ENCODE measurements at places on chromosomes 1 and 21.

DNA sequence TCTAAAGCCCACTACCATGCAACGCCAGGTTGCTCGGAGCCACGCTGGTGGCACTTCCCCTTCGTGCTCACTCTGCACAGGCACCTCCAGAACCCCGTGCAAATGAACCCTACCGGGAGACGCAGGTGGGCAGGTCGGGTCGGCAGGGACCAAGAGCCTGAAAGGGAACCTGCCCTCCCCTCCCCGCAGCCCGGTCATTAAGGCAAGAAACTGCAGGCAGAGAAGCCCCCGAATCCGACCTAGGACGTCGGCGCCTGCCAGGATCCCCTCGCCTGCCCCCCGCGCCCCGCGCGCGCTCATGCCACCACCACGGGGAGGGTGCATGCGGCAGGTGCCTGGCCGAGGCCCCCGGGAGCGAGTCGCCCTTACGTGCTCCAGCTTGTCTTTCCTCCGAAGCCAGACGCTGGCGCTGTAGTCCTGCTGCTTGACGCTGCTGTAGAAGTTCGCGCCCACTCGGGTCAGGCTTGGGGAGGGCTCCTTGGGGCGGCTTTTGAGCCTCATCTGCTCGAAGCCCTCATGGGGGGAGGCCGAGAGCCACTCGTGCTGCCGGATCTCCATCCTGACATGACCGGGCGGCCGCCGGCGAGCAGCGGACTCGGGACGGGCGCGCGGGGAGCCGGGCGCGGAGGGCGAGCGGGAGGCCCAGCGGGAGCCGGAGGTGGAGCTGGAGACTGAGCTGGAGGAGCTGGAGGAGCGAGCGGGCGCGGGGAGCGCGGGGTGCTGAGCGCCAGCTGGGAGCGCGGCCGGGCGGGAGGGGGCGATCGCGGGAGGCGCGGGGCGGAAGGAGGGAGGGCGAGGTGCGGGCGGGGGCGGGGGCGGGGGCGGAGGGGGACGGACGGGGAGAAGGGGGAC lies 552 bp downstream of the PLD5 start:
- peaks cover 11% of the 10 kb centered on the region for H3K4me1 ChIP-seq
- peak; percentile 2 for DNase-seq
- peaks cover 2% of the 10 kb centered on the region for H3K36me3 ChIP-seq
- no peak overlapping the region for H3K27ac ChIP-seq

GRCh38 chr1:149925751-149926150 lies 1.9 kb downstream of the SF3B4 start:
- peak overlapping the region; percentile 96 for H3K4me3 ChIP-seq
- H3K27me3 ChIP-seq: no peaks in the 10 kb centered on the region
- H3K27ac ChIP-seq: peak overlapping the region; percentile 53
- peaks cover 54% of the 10 kb centered on the region for H3K36me3 ChIP-seq

GRCh38 chr1:83845437-83846071 lies 153.4 kb downstream of the TTLL7 start:
- no peak for DNase-seq
- no peaks in the 10 kb centered on the region for H3K27me3 ChIP-seq
- H3K27ac ChIP-seq: no peak overlapping the region
- no peak overlapping the region for H3K4me3 ChIP-seq
- H3K4me1 ChIP-seq: no peaks in the 10 kb centered on the region

- no peak for DNase-seq
- no peak overlapping the region for H3K4me3 ChIP-seq
- no peak overlapping the region for H3K27ac ChIP-seq
- peaks cover 11% of the 10 kb centered on the region for H3K4me1 ChIP-seq
Measured at GRCh38 chr1:40160806-40161124, 422 bp upstream of the RLF start.

DNA sequence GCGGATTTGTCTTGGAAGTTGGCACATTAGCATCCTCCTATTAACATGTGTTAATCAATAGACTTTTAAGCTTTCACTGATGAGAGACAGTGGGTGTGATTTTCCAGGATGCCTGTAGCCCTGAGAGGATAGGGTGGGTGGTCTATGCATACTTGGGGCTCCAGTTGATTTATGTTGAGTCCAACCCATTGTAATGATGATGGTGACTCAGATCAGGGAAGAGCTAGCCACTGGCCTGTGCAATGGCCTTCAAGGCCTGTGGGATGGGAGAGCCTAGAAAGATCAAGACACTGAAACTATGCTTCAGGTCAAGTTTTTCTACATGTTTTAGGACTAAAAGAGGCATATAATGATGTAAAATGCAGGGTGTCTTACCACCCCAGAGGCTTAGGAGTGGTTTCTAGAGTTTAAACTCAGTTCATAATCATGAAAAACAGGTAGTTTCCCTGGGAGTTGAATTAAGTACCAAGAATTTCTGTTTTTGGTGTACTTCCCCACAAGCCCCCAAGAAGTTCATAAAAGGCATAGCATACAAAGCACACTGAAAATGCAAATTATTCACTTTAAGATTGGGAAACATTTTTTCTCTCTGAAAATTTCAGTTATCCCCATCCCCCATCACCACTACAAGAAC lies 19.9 kb downstream of the BEND5 start:
- no peak for DNase-seq
- no peak overlapping the region for H3K27ac ChIP-seq
- H3K4me1 ChIP-seq: peaks cover 25% of the 10 kb centered on the region
- peaks cover 48% of the 10 kb centered on the region for H3K36me3 ChIP-seq
- no peaks in the 10 kb centered on the region for H3K27me3 ChIP-seq
- H3K4me3 ChIP-seq: no peak overlapping the region

GRCh38 chr1:221606256-221606655 lies 135.6 kb downstream of the DUSP10 start:
- no peak overlapping the region for H3K27ac ChIP-seq
- H3K27me3 ChIP-seq: no peaks in the 10 kb centered on the region
- no peak for DNase-seq
- H3K4me1 ChIP-seq: no peaks in the 10 kb centered on the region
- no peak overlapping the region for H3K4me3 ChIP-seq
- no peaks in the 10 kb centered on the region for H3K36me3 ChIP-seq

DNA sequence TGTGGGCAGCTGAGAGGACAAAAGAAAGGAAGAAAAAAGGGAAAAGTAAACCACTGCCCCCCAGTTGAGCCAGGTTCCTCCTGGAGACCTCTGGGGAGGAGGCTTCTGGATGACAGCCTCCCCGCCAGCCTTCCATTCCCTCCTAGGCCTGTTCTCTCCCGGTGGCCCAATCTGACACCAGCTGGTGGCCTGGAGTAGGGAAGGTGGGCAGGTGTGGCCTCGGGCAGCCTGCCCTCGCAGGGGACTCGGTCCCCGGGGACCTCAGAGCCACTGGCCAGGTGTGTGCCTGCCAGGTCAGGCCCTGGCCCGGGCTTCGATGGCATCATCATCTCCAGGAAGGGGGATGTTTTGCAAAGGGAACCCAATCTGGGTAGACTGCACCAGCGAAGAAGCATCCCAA lies 159.0 kb downstream of the CASZ1 start:
- H3K27ac ChIP-seq: no peak overlapping the region
- H3K4me1 ChIP-seq: peaks cover 2% of the 10 kb centered on the region
- peaks cover 4% of the 10 kb centered on the region for H3K27me3 ChIP-seq

GRCh38 chr1:94806441-94806871 lies 13.7 kb upstream of the SLC44A3 start:
- no peak for DNase-seq
- H3K4me1 ChIP-seq: peaks cover 8% of the 10 kb centered on the region
- H3K27ac ChIP-seq: no peak overlapping the region
- H3K36me3 ChIP-seq: no peaks in the 10 kb centered on the region
- H3K27me3 ChIP-seq: peaks cover 1% of the 10 kb centered on the region

- H3K4me3 ChIP-seq: no peak overlapping the region
- no peak overlapping the region for H3K27ac ChIP-seq
- H3K36me3 ChIP-seq: no peaks in the 10 kb centered on the region
Measured at GRCh38 chr1:215631489-215631888, 64.4 kb downstream of the KCTD3 start.

- DNase-seq: no peak
- no peak overlapping the region for H3K27ac ChIP-seq
- H3K4me3 ChIP-seq: no peak overlapping the region
- peaks cover 23% of the 10 kb centered on the region for H3K27me3 ChIP-seq
- H3K4me1 ChIP-seq: peaks cover 6% of the 10 kb centered on the region
Measured at GRCh38 chr1:157956732-157957131, 36.7 kb upstream of the KIRREL1 start.

- H3K4me1 ChIP-seq: peaks cover 44% of the 10 kb centered on the region
- H3K36me3 ChIP-seq: peaks cover 17% of the 10 kb centered on the region
- peak overlapping the region; percentile 88 for H3K27ac ChIP-seq
- peak overlapping the region; percentile 93 for H3K4me3 ChIP-seq
- DNase-seq: no peak
Measured at GRCh38 chr1:77218477-77219165, 609 bp downstream of the PIGK start.

GRCh38 chr1:235612761-235613160 lies 36.8 kb downstream of the GNG4 start:
- H3K4me1 ChIP-seq: peaks cover 4% of the 10 kb centered on the region
- no peak overlapping the region for H3K4me3 ChIP-seq
- no peaks in the 10 kb centered on the region for H3K36me3 ChIP-seq

- H3K27me3 ChIP-seq: peaks cover 2% of the 10 kb centered on the region
- no peak for DNase-seq
- H3K4me3 ChIP-seq: no peak overlapping the region
- H3K4me1 ChIP-seq: no peaks in the 10 kb centered on the region
Measured at GRCh38 chr1:164735315-164736052, 176.5 kb downstream of the PBX1 start.

- DNase-seq: no peak
- no peaks in the 10 kb centered on the region for H3K36me3 ChIP-seq
- no peaks in the 10 kb centered on the region for H3K4me1 ChIP-seq
- H3K4me3 ChIP-seq: no peak overlapping the region
- no peak overlapping the region for H3K27ac ChIP-seq
- H3K27me3 ChIP-seq: no peaks in the 10 kb centered on the region
Measured at GRCh38 chr1:73162564-73162963, 880.2 kb upstream of the NEGR1 start.

DNA sequence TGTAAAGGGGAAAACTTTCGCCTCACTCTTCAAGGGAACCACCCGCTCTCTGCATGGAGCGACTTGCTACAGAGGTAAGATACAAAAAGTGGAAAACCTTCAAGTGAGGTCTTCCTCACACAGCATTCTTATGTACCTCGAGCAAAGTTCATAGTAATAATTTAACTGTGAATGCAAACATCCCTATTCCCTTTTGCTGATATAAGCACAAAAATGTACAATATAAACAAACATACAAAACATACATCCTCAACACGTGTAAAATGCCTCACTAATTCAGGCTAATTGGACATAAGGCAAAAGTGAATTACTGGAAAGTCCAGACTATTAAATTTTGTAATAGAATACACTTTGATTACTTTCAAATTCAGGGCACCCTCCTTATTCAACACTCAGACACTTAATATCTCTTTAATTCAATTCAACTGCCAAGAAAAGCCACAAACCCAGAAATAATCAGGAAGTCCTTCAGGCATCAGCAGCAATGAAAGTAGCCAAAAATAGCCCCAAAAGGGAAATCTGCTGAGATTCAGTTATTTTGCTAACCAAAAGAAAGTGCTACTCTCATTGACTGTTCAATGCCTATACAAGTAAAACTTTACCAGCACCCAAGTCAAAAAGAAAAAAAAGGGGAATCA lies 15.2 kb upstream of the LMX1A start:
- H3K4me3 ChIP-seq: no peak overlapping the region
- H3K4me1 ChIP-seq: peaks cover 10% of the 10 kb centered on the region
- peaks cover 83% of the 10 kb centered on the region for H3K27me3 ChIP-seq
- no peaks in the 10 kb centered on the region for H3K36me3 ChIP-seq

DNA sequence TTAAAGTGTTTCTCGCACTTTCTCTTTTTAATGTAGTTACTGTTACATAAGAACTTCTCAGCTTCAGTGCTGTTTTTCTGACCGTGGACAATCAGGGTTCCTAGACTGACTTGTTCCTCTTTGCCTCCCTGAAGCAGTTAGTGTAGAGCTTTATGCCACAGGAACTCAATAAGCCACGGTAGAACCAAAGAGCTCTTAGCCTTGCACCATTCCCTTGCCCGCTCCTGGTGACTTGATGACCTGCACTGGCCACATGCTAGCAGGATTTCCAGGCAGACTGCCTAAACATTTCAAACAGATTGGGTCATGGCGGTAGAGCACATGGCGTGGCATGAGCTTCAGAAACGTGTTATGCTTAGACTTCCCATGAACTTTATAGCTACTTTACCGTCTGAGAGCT lies 18.8 kb upstream of the FASLG start:
- H3K27ac ChIP-seq: peak overlapping the region; percentile 100
- H3K4me1 ChIP-seq: peaks cover 88% of the 10 kb centered on the region
- peaks cover 8% of the 10 kb centered on the region for H3K36me3 ChIP-seq
- H3K4me3 ChIP-seq: peak overlapping the region; percentile 73
- no peaks in the 10 kb centered on the region for H3K27me3 ChIP-seq

DNA sequence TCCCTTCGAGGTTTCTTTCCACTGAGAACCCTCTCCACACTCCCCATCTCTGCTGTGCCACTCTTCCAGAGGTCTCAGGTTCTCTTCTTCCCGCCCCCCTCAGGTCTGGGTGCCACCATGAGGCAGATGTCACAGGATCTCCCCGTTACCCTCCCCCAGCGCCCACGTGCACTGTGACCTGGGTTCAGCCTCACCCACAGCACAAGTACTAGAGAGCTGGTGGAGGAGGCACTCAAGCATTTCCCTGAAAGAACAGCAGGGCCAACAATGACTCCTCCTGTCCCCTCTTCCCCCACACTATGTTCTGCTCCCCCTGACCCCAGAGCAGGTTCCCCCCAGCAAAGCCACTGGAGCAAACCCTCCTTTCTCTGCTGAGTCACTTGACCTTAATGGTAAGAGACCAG lies 14.3 kb downstream of the PLEKHA6 start:
- H3K27me3 ChIP-seq: no peaks in the 10 kb centered on the region
- peak overlapping the region; percentile 10 for H3K27ac ChIP-seq
- no peak for DNase-seq
- no peaks in the 10 kb centered on the region for H3K36me3 ChIP-seq

DNA sequence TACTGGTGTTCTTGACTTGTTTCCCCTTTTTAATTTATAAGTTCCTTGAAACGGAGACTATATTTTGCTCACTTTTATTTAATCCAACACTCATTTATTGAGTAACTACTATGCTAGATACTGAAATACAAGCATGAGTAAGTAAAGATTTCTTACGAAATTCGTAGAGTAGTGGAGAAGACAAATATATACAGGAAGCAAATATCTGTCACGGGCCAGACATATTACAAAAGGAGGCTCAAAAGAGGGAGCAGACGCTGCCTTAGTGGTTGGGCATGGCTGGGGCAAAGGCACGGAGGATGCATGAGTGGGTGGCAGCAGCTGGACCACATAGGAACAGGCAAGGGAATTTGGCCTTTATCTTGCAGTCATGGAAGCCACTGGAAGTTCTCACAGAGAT lies 6.8 kb downstream of the NCF2 start:
- no peaks in the 10 kb centered on the region for H3K27me3 ChIP-seq
- H3K4me1 ChIP-seq: peaks cover 13% of the 10 kb centered on the region
- H3K4me3 ChIP-seq: no peak overlapping the region

- H3K36me3 ChIP-seq: no peaks in the 10 kb centered on the region
- DNase-seq: no peak
- H3K27ac ChIP-seq: no peak overlapping the region
- H3K4me1 ChIP-seq: peaks cover 5% of the 10 kb centered on the region
- H3K27me3 ChIP-seq: peaks cover 39% of the 10 kb centered on the region
- no peak overlapping the region for H3K4me3 ChIP-seq
Measured at GRCh38 chr1:47174656-47175020, 15.2 kb downstream of the PDZK1IP1 start.

- DNase-seq: no peak
- no peak overlapping the region for H3K4me3 ChIP-seq
- peaks cover 2% of the 10 kb centered on the region for H3K36me3 ChIP-seq
Measured at GRCh38 chr21:15908187-15908586, 178.4 kb downstream of the USP25 start.

- H3K27me3 ChIP-seq: no peaks in the 10 kb centered on the region
- no peak overlapping the region for H3K27ac ChIP-seq
- H3K36me3 ChIP-seq: peaks cover 52% of the 10 kb centered on the region
- DNase-seq: no peak
- H3K4me3 ChIP-seq: no peak overlapping the region
Measured at GRCh38 chr21:44905728-44906090, 15.0 kb downstream of the ITGB2 start.
